ENCODE measurements at places on chromosomes 12 and 14.
A peak's percentile ranks its signal among the peaks of the same experiment; 100 is the strongest.

DNA sequence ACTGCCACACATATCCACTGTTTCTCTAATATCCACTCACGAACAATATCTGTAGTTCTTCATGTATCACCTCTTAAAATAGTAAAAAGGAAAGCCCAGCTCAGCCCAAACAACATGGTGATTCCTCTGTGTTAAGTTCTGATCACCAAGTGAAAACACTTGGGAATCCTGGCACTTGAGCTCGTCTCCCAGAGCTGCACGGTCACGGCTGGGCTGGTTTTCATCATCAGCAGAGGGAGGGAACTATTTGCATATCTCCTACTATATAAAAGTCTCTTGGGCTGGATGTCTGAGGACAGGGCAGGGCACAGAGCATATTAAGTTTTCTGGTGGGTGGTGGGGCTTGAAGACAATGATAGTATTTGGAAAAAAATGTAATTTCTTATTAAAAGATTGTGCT is 870.6 kb downstream of the TMEM121 start:
- no peak for DNase-seq

DNA sequence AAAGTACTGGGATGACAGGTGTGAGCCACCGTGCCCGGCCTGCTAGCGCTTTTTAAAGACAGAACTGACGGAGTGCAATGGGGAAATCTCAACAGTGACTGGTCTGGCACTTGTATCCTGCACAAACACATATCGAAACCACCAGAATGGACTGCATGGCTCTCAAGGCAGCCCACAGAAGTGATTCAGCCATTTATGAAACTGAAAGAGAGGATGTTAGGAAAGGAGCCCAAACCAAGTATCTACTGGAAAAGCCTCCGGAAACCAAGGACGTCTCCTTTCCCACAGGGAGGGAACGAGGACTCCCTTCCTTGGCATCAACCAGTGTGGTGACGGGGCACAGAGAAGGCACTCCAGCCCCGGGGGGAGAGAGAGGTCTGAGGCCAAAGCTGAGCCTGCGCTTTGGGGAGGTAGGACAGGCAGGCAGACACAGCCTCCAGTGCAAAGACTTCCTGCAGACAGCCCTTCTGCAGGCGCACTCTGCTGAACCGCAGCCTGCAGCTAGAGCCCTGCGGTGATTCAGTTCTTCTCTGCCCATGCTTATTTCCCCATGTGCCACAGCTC is 16.5 kb downstream of the SLC15A4 start:
- DNase-seq = peak; percentile 57

GRCh38 chr14:104789752-104790743 is 5.5 kb downstream of the AKT1 start:
- DNase-seq = no peak

- no peak for DNase-seq
Observed at GRCh38 chr14:66514213-66514612, 6.3 kb downstream of the GPHN start.

DNA sequence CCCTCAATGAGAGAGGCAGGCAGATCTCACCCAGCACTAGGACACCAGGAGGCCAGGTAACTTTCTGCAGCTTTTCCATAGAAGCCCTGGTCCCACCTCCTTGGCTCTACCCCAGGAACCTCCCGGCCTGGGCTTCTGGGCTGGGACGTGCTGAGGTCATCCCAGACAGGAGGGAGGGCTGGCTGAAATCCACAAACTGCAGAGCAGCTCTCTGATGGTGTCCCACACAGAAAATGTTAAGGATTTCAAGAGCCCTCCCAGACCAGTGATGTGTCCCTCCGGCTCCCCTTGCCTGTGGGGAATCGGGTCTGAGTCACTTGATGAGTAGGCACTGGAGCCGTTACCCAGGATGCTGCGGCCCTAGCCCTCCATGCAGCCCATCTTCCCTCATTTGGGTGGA is 124.1 kb downstream of the ESRRB start:
- no peak for DNase-seq

GRCh38 chr12:8696442-8697090 is 1.2 kb upstream of the RIMKLB start:
- no peak for DNase-seq

DNA sequence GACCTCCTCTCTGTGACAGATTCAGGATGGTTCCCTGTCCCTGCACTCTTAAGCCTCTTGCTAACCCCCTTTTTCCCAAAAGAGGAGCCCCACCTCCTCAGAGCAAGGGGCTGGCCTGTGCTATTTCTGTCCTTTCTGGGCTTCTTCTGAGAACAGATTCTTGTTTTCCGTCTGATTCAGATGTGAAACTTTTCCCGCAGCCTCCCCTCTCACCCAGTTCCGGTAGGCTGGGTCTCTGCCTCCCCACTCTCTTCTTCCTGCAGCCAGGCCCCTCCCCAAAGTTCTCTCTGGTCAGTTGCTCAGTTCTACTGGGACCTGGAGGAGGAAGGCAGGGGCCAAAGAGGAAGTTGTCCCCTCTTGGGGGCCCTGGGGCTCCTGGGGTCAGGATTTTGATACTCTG is 11.8 kb downstream of the PDE1B start:
- DNase-seq = no peak

- no peak for DNase-seq
Observed at GRCh38 chr12:106764738-106765137, 9.7 kb upstream of the RIC8B start.

- DNase-seq = no peak
Observed at GRCh38 chr12:48602192-48602989, 32.5 kb upstream of the LALBA start.

DNA sequence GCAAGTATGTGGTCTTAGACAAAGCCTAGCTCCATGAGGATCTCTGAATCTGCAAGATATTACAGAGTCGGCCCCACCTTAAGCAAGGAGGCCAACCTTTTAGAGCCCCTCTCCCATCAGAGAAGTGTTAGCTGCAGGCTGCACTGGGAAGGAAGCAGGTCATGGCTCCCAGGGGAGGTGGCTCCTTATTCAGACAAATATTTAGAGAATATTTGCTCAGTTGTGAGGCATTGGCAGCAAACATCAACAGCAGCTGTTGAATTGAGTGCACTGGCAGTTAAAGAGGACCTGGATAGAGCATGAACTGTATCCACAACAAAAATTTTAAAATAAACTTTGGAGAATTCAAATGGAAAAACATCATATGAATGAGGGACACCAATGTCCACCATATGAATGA is 44.7 kb downstream of the FSCB start:
- no peak for DNase-seq

- no peak for DNase-seq
Observed at GRCh38 chr12:106590601-106591000, 7.8 kb downstream of the RFX4 start.

- DNase-seq = peak; percentile 57
Observed at GRCh38 chr12:20368651-20369304, 441 bp downstream of the PDE3A start.

- DNase-seq = no peak
Observed at GRCh38 chr14:38074081-38074480, 133.6 kb upstream of the SSTR1 start.

DNA sequence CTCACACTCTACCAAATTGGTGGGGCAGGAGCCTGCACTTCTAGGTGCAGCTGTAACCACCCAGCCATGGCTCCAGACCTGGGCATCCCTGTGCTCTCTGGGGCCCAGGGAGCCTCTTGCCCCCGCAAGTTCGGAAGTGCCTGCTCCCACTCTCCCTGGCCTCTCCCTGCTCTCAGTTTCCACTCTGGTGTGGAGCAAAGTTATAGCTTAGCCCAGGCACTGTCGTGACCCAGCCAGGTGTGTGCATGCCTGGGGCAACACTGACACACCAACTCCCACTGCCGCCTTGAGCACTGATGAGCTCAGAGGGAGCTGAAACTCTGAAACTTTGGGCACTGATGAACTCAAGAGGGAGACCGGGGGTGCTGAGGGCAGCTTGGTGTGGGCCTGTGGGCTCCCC is 8.7 kb upstream of the FBXO33 start:
- DNase-seq = no peak

- DNase-seq = no peak
Observed at GRCh38 chr12:93968536-93969285, 179.7 kb upstream of the PLXNC1 start.

- no peak for DNase-seq
Observed at GRCh38 chr12:124086299-124086898, 113.4 kb downstream of the ZNF664 start.

GRCh38 chr12:10052193-10052913 is 21.9 kb downstream of the CLEC9A start:
- DNase-seq = no peak

DNA sequence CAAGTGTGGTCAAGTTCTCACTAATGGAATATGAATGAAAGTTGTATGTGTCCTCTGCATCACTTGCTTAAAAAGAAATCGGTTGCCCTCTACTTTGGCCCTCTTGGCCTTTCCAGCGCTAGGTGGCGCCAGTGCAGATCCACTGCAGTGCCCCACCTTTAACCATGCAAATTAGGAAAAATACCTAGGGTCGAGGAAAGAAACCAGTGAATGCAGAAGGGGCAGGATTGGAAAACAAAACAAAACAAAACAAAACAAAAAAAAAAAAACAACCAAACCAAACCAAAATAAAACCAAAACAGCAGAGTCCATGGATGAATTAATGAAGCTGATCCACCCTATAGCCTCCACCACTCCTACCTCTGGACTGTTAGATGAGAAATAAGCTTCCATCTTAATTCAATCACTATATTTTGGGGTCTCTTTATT is 12.9 kb upstream of the NEMF start:
- peak; percentile 89 for DNase-seq

DNA sequence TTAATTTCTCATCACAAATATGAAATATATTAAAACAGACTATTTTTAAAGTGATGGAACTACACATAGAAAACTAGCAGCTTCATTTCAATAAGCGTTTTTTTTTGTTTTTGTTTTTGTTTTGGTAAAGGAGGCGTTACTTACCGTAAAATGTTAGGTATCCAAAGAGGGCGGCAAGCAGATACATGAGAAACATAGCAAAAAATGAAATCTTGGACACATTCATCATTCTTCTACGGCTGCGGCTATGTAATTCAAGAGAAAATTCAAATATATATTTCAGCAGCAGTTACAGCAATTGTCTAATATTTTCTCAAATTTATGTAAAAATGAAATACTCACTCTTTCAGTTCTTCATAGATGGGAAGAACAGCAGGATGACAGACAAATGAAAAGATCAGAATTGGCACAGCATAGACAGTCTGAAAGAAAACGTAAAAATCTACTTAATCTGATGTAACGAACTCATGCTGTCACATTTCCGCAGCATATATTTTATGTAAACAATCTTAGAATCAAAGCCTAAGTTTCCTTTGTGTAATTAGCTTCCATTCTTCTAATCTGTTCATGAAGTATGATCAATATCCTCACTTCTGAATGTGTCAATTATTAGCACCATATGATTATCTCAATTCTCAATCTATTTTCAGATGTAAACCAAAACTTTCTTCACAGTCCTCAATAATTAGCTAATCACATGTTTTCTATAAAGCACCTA is 8.8 kb downstream of the SLC38A2 start:
- no peak for DNase-seq

GRCh38 chr12:48795550-48796455 is 6.9 kb upstream of the ADCY6 start:
- peak; percentile 62 for DNase-seq

DNA sequence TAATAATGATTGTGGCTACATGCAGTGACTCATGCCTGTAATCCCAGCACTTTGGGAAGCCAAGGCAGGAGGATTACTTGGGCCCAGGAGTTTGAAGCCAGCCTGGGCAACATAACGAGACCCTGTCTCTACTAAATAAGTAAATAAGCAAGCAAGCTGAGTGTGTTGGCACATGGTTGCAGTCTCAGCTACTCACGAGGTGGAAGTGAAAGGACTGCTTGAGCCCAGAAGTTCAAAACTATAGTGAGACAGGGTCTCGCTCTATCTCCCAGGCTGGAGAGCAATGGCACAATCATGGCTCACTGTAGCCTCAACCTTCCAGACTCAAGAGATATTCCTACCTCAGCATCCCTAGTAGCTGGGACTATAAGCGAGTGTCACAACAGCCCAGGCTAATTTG is 64.7 kb downstream of the RPS6KA5 start:
- no peak for DNase-seq

- DNase-seq = no peak
Observed at GRCh38 chr12:102891756-102892155, 25.3 kb downstream of the PAH start.

- DNase-seq = no peak
Observed at GRCh38 chr14:39310051-39310450, 76.3 kb downstream of the MIA2 start.

- DNase-seq = no peak
Observed at GRCh38 chr14:42437809-42438208, 831.1 kb downstream of the LRFN5 start.

DNA sequence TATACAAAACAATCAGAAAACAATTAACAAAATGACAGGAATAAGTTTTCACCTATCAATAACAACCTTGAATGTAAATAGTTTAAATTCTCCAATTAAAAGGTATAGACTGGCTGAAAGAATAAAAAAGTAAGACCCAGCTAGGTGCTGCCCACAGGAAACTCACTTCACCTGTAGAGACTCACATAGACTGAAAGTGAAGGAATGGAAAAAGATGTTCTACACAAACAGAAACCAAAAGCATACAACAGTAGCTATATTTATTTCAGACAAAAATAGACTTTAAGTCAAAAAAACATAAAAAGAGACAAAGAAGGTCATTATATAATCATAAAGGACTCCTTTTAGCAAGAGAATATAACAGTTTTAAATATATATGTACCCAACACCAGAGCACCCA is 152.4 kb upstream of the PWP1 start:
- no peak for DNase-seq

All from Right ventricle myocardium superior (tissue), 1 donor.